ENCODE measurements at places on chromosomes 11 and 22.

DNA sequence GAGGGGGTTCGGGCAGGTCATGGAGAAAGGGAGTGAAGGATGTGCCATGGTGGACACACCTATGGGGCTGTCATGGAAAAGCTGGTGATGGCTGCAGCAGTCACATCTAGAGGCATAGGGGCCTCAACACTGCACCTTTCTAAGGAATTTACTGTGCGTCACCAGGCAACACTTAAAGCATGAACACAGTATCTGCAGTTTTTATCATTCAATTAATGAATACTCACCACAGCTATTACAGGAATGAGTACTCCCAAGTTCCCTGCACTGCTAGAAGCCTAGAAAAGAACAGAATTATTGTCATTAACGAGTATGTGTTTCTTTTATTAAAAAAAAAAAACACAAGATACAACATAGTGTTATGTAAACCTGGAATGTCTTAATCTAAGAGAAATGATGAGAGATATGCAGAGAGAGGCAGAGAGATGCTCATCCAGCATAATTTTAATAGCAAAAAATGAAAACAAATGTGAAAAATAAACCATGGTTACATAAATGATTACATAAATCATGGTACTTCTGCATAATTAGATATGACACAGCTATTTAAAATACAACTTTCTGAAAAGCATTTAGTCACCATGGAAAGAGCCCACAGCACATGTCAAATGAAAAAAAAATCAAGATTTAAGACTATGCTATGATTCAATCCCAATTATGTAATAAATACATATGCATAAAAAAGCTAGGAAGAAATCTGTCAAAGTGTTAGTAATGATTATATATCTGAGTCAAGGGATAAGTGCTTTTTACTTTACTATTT lies 19.2 kb downstream of the SERPIND1 start:
- DNase-seq, result no peak

GRCh38 chr11:23632293-23632692 lies 772.0 kb upstream of the CCDC179 start:
- DNase-seq, result no peak

- no peak for DNase-seq
These were observed 7.6 kb upstream of the CHKA start for GRCh38 chr11:68128682-68129327.

GRCh38 chr11:83158357-83158786 lies 1.4 kb downstream of the PCF11 start:
- DNase-seq, result no peak

DNA sequence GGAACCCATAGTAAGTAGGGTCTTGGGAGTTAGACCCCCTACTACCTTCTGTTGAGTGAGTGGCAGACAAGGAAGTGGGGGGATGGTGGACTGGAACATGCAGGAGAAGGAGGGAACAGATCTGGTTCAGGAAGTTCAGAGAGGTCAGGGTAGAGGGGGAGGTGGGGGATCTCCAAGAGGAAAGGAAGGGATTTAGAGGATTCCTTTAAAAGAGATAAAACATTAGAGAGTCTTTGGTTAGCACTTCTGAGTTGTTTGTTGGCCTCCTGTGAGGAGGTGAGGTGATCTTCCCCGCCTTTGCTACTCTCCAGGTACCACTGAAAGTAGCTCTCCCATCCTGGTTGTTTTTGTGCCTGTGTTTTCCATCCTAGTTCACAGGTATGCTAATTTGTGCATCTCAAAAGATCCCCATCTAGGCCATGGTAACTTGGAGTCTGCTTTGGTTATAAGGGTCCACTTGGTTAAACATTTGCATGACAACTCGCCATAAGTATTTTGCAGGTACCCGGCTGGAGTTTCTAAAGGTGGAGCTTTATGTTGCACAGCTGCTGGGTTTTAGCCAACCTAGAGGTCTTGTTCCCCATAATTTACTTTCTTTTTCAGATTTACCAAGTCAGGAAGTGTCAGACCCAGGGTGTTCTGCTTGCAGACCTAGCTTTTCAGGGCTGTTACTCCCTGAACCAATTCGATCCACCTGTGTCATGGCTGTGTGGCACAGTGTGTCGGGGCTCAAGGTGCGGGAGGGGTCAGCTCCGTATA lies 79.3 kb upstream of the SORL1 start:
- no peak for DNase-seq

- DNase-seq, result no peak
These were observed 61.3 kb upstream of the CLNS1A start for GRCh38 chr11:77698896-77699295.

DNA sequence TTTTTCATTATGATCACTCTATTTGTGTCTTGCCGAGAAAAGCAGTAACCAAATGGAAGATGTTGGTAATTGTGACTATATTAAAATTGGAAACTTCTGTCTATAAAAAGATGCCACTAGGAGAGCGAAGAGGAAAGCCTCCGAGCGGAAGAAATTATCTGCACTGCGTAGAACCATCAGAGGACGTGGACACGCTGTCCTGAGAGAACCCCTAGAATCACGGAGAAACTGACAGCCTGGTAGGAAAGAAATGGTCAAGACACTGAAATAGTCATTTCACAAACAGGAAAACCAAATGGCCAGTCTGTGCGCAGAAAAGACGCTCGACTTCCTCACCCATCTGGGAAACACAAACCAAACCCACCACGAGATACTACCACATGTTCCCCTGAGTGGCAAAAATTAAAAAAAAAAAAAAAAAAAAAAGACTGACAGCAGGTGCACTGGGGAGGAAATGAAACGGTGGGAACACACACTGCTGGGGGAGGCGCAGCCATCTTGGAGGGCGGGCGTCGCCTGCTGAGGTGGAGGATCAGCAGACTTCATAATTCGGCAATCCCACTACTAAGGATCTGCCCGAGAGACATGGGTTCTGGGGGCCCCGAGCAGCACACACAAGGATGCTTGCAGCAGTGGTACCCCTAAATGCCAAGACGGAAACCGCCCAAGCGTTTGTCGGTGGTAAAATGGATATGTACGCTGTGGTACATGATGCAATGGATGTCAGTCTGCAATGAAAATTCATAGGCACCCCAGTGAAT lies 21.3 kb downstream of the IFITM10 start:
- no peak for DNase-seq

GRCh38 chr11:44693654-44694119 lies 33.1 kb upstream of the TSPAN18 start:
- no peak for DNase-seq

GRCh38 chr11:14539982-14540421 lies 19.8 kb upstream of the PSMA1 start:
- DNase-seq, result no peak

GRCh38 chr11:47299078-47299477 lies 29.1 kb downstream of the MADD start:
- no peak for DNase-seq

DNA sequence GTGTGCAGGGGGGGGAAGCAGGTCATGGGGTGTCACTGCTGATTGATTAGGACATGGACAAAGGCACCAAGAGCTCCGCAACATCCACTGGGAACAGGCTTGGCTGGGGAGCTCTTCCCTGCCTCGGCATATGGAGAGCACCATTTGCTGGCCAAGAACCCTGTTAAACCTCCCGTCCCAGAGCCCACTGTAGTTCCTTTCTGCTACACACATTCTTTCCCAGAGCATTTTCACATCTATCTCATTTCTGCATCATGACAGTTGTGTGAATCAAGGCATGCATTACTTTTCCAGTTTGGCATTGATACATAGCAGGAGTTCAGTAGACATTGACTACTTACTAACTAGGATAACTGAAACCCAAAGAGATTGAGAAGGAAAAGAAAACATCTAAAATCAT lies 333.4 kb upstream of the B3GAT1 start:
- DNase-seq, result no peak

DNA sequence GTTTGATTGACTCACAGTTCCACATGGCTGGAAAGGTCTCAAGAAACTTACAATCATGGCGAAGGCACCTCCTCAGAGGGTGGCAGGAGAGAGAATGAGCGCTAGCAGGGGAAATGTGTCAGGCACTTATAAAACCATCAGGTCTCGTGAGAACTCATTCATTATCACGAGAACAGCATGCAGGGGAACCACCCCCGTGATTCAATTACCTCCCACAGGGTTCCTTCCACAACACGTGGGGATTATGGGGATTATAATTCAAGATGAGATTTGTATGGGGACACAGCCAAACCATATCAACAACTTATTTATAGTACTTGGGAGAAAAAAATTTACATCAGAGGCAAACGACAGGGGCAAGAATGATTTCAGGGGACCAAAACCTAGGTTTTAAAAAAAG lies 3.0 kb downstream of the ME3 start:
- no peak for DNase-seq

- no peak for DNase-seq
These were observed 12.7 kb downstream of the DUSP8 start for GRCh38 chr11:1559111-1559951.

- no peak for DNase-seq
These were observed at the start of gene OR51T1 for GRCh38 chr11:4881860-4882500. OR51T1 (plus strand) TSS chr11:4881900; CDS start chr11:4881900, 0 bp downstream.

DNA sequence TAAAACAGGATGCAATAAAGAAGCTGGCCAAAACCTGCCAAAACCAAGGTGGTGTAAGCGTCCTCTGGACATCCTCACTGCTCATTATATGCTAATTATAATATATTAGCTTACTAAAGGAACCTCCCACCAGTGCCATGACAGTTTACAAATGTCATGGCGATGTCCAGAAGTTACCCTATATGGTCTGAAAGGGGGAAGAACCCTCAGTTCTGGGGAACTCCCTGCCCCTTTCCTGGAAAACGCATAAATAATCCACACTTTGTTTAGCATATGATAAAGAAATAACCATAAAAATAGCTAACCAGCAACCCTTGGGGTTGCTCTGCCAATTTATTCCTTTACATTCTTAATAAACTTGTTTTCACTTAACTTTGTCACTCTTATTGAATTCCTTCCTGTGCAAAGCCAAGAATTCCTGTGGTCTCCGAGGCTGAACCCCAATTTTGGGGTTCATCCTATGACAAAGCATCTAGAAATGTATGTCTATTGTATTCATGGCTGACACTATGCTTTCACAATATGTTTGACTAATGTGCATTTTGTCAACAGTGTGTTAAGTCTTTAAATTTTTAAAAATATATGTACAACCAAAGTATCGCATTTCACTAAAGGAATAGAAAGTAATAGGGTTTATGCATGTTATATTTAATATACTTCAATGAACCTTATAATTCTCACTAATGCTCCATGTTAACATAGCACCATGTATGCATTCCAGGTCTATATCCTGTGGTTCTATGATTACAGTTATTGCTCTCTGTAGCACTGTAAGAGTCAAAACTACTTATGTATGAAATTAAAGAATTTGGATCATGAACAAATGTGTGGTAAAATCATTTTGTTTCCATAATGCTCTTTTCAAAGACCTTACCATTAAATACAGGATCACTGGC lies 25.1 kb downstream of the LGR4 start:
- no peak for DNase-seq

GRCh38 chr11:68251765-68252164 lies 20.0 kb downstream of the C11orf24 start:
- DNase-seq, result no peak

GRCh38 chr11:1653541-1654387 lies 24.2 kb downstream of the KRTAP5-5 start:
- DNase-seq, result no peak

DNA sequence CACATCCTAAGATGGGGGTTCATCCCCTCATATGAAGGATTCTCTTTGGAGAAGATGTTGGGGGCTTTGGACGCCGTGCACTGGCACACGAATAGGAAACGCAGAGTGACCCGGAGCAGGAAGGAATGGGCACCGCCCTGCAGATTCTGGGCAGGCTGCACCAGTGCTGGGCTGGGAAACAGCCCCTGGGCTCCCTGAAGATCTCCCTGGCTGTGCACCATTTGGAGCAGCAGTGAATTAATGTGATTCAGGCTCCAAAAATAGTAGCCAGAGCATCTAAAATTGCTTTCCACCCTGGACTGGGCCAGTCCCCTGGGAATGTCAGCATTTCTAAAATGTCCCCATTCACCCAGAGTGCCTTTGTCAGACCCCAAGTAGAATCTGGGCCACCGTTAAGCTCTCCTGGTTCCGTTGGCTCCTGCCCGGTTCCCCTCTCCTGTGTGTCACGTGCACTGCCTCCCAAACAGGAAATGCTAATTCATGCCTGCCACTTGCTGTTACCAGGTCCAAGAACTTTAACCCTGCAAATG lies 18.6 kb downstream of the IRAG1 start:
- no peak for DNase-seq

DNA sequence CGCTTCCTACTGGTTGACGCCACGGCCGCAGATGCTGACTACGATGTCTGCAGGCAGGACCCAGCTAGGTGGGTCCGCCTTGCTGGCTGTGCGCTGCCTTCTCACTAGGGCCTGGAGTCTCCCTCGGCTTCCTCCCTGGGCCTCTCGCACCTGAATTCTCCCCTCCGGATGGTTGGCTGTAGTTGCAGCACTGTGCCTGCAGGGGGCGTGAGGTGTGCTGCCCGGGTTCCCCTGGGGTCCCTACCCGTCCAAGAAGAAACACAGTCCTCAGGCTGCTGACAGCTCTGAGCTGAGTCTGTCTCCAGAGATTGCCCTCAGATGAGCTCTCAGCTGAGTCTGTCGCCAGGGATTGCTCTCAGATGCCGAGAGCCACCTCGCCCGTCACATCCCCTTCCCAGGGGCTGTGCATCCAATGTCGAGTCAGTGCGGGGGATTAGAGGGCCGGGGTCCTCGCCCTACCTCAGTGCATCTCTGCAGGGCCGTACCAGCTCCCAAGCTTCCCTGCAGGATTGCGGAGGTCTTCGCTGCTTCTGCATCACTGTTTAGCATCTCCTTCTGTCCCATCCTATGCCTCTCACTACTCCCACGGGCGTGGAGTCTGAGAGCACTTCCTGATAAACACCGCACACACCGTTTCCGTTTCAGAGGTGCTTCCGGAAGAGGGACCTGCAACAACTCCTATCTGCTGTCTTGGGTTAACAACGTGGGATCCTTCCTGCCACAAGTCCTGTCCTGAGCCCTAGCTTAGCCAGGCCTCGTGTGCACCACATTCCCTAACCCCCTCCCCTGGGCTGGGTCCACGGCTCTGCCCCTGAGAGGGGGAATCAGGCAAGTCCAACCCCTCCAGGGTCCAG lies 196.9 kb downstream of the CSNK2A3 start:
- DNase-seq, result no peak

DNA sequence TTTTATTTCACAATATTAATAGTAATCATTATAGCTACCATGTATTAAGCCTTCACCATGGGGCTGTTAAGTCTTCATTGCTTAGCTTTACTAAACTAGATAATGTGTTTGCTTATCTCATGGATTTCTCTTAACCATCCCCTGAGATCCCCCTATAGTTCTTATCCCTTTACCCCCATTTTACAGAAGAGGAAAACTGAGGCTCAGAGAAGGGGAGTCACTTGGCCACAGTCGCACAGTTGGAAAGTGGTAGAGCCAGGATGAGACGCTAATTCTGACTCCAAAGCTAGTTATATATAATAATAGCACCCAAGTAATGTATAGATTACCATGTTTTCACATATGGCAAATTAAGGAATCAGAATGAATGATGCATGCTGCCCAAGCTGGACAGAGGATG lies 9.7 kb upstream of the TFIP11 start:
- no peak for DNase-seq

GRCh38 chr11:46729110-46730027 lies 10.4 kb downstream of the F2 start:
- no peak for DNase-seq

DNA sequence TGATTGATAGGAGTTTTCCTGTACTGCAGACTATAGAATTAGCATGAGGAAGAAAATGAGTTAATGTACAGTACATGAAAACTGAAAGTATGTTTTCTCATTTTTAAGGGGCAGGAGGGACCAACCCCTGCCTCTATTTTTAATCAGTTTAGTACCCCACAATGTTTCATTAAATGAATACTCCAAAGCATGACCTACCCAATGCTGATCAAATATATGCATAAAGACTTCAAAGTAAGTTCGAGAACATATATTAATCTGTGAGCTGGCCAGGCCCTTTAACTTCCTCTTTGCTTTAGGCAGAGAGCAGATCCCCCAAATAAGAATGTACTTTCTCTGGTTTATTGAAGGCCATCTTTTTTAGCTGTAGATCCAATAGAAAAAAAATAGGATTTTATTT lies 161.0 kb downstream of the FCHSD2 start:
- no peak for DNase-seq
